Left cardiac atrium (tissue), 4 donors: ENCODE measurements at places on chromosomes 7 and 10. TPM values are rescaled to one million over a fixed set of nuclear protein-coding genes. Genes with fewer than 3 reads are reported as not detected.

ARHGAP22 gene
- 6.0 TPM for total RNA-seq

NUPR2 gene
- not detected for total RNA-seq

TDRD1 gene
- total RNA-seq = 0.77 TPM

CYP2E1 gene
- 1.3 TPM for total RNA-seq

TFEC gene
- total RNA-seq = 3.5 TPM

PILRA gene
- total RNA-seq = 3.7 TPM

ITGB8 gene
- total RNA-seq = 5.2 TPM

OR2A2 gene
- not detected for total RNA-seq

SPDYE6 gene
- total RNA-seq = not detected

DNA sequence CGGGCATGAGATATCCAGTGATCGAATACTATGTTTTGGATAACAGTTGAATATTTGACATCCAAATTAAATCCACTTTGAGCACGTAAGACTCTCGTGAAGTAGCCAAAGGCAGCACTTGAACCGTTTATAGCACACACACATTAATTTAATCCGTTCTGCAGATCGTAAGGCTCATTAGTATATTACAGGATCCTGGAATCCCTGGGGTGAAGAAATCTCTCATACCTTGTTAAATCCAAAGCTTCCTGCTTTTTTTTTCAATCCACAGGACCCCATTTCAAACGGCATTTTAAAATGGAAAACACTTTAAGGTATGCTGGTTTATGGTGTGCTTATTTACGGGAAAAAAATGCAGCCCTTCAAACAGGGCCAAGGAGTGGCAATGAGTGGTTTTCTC, 158.4 kb upstream of the ADARB2 start:
- no peak for DNase-seq

DNA sequence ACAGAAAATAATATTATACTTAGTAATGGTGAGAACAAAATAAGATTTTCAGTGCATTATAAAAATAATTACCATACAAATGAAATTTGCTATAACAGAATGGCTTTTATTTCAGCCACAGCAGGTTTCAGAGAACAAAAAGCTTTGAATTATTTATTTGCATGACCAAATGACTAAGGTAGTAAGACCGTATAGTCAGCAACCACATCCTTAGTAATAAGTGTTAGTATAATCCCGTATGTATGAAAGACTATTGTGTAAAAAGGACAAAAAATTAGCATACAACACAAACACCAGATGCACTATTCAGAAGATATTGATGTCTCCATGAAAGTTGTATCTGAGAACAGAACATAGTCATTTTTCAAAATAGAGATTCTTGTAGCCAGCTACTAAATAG, 12.2 kb downstream of the PDZD8 start:
- DNase-seq = no peak

- no peak for DNase-seq
Observed at GRCh38 chr7:40549372-40550039, 414.7 kb downstream of the SUGCT start.

DNA sequence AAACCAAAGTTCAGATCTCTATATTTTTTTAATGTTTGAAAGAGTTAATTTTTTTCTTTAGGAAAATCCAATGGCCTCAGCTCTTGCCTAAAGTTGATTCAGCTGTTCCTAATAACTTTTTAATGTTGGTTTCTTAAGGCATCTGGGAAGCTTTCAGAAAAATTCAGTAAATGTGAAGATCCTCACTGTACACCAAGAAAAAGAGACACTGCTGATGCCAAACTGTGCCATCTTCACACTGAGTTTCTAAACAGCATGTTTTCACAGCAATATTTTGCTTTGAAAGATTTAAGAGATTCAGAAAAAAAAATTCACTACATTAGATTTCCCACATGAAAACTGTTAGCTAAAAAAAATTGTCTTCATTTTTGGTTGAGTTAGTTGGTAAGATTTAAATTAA, 249.4 kb downstream of the NEBL start:
- no peak for DNase-seq

GRCh38 chr10:20396701-20397100, 500.4 kb downstream of the NEBL start:
- no peak for DNase-seq

GRCh38 chr7:805261-805660, 27.0 kb upstream of the SUN1 start:
- DNase-seq = peak; percentile 73

DNA sequence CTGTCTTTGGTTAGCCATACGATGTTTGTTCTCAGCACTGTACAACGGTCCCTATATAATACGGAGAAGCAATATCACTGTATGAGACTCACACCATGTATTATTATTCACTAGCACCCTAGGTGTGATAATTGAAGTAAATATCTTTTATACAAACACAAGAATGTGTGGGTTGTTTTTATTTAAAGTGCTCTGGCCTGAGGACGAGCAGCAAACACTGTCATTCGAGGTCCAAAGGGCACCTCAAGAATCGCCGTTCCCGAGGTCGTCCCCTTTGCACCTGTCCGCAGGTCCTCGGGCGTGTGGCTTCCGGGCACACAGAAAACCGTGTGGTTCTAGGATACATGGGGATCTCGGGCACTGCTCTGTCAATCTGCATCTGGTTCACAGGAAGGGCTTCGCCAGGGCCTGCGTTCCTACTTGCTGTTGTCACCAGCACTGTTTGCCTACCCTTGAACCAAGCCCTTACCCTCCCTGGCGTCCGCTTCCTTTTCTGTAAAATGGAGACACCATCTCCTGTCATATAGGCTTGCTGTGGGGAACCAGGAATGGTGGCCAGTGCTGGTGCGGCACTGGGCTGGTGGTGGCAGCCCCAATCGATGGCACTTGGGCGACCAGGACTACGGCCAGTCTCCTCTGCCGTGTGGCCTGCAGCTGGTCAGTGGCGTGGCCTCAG, 28.5 kb upstream of the SH2B2 start:
- no peak for DNase-seq

DNA sequence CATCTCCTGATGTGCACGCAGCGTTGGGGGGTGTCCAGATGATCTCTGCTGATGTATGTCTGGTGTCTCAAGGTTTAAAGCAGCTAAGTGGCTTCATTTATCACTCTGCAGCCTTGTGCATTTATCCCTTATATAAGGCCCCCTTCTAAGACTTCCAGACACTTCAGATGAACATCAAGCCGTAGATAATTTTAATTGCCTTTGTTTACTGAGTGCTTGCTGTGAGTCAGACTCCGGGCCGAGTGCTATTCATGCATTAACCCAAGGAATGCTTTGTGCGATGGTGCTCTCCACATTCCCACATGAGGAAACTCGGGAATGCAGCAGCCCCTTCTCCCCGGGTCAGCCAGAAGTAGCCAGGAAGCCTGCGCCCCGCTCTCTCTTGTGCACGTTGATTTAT, 328.6 kb upstream of the COBL start:
- no peak for DNase-seq

GRCh38 chr10:43785252-43785651, 136.6 kb upstream of the ZNF32 start:
- DNase-seq = no peak

DNA sequence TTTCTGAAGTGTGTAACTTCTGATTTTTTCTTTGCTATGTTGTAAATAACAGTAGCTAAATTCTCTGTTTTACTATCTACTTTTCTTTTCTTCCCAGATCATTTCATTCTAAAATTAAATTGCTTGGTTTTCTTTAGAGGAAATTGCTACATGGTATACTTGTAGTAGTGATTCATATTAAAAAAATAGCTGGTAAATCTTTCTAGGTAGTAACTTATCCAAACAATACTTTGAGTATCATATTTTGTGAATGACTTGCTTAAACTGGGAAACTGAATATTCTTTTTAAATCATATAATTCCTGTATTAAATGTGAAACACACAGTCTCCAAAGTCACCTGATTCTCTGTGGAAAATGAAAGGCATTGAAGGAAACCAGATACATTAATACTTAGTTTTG, 85.5 kb downstream of the ZNRF2 start:
- DNase-seq = no peak

DNA sequence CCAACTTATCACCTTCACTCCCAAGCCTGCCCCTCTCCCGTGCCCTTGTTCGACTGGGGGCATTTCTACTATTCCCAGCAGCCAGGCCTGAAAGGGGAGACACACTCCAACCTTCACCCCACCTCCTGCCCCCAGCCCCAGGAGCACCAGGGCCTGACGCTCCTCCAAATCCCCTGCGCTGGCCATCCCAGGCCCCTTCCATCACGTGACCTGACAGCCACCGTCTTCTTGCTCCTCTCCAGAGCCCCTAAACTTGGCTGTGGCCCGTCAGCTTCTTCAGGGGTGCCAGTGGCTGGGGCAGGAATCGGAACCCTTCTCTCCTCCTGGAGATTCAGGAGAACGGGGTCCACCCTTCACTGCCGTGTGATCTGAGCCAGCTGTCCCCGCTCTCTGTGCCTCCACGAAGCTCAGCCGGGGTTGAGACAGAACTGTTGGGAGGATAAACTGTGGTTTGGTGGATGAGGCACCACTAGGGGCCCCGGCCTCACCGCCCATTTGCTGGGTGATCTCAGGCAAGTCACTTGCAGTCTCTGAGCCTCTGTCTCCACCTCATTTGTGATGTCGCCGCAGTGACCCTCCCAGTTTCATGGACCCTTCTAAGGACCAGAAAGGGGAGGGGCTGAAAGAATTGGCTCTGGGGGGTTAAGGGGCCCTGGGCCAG, 91.0 kb downstream of the MYL10 start:
- no peak for DNase-seq

DNA sequence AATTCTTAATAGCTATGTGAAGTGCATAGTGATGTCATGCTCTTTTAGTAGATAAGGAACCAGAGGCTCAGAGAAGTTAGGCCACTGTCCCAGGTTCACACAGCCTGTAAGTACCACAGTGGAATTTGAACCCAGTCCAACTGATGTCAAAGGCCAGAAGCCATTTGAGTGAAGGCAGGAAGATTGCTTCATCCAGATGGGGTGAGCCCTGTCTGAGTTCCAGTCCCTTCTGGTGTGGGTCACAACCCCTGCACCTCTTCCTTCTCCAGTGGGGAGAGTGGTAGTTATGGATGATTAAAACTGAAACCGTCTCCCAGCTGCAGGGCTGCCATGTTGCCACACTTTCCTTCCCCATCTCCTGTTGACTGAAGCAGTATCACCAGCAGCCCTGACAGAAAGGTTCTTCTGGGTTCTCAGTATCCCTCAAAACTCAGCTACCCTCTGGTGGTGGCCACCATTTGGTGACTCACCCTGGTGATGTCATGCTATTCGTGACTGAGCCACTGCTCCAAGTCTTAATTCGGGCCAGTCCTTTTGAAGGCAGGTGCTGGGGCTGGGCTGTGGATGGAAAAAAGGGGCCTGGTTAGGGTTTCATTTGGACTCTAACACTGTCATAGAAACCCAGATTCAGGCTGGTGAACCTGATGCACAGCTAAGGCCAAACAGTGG, 1.5 kb upstream of the C10orf95 start:
- DNase-seq = peak; percentile 55

GRCh38 chr7:87144173-87144657, 8.0 kb upstream of the DMTF1 start:
- no peak for DNase-seq

DNA sequence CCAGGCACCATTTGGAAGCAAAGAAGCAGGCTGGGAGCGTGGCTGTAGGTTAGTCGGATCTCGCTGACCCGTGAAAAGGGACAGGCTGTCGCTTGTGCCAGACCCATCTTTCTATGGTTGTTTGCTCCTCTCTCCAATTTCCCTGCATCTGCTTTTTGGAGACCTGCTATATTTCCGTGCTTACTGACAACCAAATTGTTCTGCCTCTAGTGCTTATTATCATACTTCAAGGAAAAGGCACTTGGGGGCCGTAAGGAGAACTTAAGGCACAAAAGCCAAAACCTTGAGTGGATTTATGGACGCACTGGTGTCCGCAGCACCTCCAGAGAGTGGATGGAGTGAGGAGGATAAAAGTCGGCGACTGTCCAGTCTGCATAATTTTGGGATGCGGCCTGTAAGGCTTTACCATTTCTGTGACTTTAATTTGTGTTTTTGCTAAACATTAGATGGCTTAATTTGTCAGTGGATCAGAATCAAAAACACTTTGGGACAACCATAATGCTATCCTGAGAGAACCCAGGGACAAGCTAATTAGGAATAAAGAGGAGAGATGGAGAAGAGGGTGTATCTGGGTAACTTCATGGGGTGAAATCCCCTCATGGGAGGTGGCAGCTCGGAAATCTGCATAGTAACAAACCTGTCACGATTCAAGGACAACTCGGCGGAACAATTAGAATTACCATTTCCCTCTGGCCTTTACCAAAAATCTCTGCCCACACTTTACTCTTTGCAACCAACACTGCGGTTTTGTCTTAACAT, 206.7 kb downstream of the HDAC9 start:
- DNase-seq = no peak

DNA sequence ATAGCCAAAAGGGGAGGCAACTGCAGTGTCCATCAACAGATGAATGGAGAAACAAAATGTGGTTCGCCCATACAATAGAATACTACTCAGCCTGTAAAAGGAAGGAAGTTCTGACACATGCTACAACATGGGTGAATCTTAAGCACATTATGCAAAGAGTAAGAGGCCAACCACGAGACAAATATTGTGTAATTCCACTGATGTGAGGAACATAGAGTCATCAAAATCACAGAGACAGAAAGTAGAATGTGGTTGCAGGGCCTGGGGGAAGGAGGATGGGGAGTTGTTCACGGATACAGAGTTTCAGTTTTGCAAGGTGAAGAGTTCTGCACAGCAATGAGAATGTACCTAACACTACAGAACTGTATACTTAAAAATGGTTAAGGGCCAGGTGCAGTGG, 13.7 kb upstream of the C10orf71 start:
- DNase-seq = no peak

DNA sequence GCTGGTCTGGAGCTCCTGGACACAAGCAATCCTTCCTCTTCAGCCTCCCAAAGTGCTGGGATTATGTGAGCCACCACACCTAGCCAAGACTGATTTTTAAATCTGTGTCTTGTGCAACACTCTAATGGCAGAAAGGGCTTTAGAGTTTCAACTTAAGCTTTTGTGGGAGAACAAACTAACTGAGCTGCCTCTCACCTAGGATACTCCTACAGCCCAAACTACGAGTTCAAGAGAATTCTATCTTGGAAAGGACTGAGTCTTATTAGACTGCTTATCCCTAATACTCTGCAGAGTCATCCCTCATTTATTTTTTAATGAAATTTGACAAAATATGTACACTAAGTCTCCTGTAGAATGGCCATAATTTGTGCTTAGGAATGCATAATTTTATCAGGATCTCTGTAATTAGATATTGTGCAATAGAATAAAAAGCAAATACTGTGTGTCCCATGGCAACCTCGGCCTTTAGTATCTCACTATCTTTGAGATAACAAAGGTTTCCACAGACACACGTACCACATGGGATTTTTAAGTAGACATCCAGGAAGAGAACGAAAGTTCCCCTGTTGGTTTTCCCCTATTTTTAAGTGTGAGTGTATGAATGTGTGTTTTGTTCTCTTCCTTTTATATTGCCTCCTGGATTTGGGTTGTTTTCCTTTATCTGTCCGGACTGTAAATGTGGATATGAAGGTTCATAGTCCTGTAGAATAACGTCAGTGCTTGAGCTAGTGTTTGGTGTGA, 199.4 kb upstream of the TCF7L2 start:
- no peak for DNase-seq

GRCh38 chr7:137539111-137539715, 195.7 kb upstream of the PTN start:
- DNase-seq = no peak

GRCh38 chr10:94199565-94199964, 163.2 kb downstream of the NOC3L start:
- DNase-seq = no peak

- peak; percentile 43 for DNase-seq
Observed at GRCh38 chr10:123890226-123890625, 1.4 kb downstream of the CPXM2 start.

GRCh38 chr10:103986360-103986759, 19.4 kb downstream of the SLK start:
- no peak for DNase-seq
